DMS 273 treated with DMSO at 0.1 percent for 48 hours (cell line): ENCODE measurements at places on chromosomes 13 and 19.

DNA sequence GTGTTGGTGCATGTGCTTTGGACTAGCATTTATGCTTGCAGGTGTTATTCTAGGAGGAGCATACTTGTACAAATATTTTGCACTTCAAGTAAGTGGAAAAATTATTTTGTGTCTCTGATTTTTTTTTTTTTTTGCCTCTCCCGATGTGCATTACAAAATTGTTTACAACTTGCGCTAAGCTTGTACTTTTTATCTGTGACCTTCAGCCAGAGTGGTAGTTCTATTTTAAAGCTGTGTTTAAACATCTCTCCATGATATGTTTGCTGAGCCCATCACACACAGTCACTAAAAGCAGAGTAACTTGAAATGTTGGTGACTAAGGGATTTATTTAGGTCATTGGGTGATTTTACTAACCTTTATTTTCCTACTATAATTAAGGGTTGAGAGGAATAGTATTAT, 20.8 kb downstream of the ITM2B start:
- no peak for DNase-seq

GRCh38 chr13:43339805-43340550, 316.6 kb downstream of the DNAJC15 start:
- DNase-seq, result no peak

- no peak for DNase-seq
Observed at GRCh38 chr19:4776436-4777211, 14.9 kb upstream of the FEM1A start.

DNA sequence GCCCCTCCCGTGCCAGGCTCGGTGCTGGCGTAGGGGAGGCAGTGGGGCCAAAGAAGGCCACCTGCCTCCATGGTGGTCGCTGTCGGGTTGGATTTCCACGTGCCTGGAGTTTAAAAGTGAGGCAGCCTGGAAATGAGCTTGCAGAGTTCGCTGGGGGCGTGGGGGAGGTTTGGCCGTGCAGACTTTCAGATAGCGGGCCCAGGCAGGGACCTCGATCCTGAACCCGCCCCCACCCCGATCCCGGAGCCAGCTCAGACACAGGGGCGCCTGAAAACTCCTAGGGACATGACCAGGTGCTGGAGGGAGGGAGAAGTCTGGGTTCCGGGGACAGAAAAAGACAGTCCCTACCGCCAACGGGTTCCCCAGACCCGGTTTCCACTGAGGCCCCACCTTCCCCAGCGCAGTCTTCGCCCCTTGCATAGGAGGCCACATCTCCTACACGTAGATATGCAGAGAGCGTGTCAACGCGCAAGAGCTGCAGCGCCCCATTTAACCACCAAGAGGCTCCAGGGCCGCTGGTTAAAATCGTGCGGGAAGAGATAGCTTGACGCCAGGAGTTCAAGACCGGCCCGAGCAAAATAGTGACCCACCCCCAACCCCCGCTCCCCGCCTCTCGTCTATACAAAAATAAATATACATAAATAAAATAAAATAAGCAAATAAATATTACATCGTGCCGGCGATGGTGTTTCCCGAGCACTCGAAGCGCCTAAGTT, 8.5 kb downstream of the CCDC8 start:
- no peak for DNase-seq

DNA sequence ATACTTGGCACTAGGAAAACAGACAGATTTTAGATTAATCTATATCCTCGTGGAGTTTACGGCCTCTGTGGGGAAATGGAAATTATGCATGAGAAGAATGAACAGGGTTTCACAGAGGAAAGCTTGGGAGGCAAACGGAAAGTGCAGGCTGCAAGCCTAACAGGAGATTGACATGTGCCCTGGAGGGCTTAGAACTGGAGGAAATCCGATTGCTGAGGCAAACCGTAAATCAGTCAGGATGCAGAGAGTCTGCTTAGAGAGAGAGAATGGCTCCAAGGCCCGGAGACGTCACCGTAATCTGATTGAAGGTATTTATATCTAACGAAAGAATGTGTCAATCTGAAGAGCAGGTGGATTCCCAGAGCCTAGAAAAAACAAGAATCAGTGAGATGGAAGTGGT, 143.2 kb downstream of the KATNAL1 start:
- no peak for DNase-seq

GRCh38 chr13:76886005-76886291, 257 bp downstream of the KCTD12 start:
- no peak for DNase-seq

GRCh38 chr19:24029941-24030636, 56.9 kb upstream of the ZNF254 start:
- DNase-seq, result no peak

GRCh38 chr13:102567857-102568256, 28.9 kb upstream of the TPP2 start:
- no peak for DNase-seq

DNA sequence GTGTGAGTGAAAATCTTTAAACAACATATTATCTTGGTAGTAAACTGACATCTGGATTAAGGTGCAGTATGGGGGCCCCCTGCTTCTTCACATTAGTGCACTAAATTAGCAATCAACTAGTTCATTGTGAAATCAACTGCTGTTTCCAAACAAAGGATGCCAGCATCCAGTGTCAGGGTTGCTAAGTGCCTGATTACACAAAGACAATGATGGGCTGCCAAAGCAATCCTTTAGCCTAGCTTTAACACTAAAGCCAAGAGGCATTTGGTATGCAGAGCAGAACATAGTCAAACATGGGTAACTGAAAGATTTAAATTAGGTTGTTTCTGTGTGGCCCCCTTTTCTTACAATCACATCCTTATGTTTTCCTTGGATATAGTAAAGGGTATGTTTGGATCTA, 543.1 kb upstream of the SLITRK5 start:
- DNase-seq, result no peak

- no peak for DNase-seq
Observed at GRCh38 chr13:89380101-89380500, 1708.9 kb downstream of the SLITRK5 start.

- DNase-seq, result no peak
Observed at GRCh38 chr19:49290517-49290916, 34.5 kb downstream of the SLC6A16 start.

GRCh38 chr13:29978211-29978610, 127.8 kb upstream of the UBL3 start:
- no peak for DNase-seq

DNA sequence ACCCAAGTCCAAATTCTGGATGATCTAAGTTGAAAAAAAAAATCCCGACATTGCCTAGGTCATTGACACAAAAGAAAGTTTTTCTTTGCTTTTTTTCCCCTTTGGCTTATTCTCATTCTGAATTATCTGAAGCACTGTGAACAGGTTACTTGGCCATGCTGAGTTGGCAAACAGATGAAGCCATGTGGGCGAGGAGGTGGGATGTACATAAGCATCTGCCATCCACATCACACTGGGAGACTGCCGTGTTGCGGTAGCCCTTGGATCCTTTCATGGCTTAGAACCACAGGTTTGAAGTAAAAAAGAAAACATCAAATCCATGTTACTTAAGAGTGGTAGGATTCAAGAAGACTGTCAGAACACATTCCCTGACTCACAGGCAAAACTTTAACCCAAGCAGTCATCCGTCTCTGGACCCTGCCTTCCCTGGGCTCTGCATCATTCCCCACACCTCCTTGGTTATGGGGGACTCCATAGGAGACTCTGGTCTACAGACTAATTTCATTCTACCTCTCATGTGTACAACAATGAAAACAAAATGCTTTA, 242.5 kb upstream of the SERP2 start:
- no peak for DNase-seq
